SJCRH30 (cell line): ENCODE measurements at places on chromosomes 2 and 18. TPM values are rescaled to one million over a fixed set of nuclear protein-coding genes. Genes with fewer than 3 reads are reported as not detected.

Gene EHBP1
- total RNA-seq: 29.1 and 32.7 TPM in 2 replicates

Gene ZNF24
- 34.8 and 38.9 TPM in 2 replicates for total RNA-seq

DNA sequence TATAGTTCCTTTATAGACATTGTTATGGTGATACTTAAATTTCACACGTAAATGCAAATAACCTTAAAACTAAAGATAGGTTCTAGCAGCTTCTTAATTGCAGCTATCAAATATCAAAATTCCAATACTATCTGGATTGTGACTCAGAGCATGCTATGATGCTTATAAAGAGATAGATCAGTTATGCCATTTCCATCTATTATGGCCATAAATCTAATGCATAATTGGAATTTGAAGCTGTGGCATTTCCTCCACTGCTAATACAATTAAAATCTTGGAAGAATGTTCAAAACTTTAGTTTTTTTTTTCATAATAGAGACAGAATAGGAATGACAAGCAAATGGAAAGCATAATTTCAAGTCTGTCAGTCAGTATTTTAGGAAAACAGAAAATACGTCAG is 220.8 kb upstream of the GALNT5 start:
- no peak overlapping the region for H3K27ac ChIP-seq
- H3K36me3 ChIP-seq: no peaks in the 10 kb centered on the region
- H3K27me3 ChIP-seq: no peaks in the 10 kb centered on the region

Gene CRYGC
- not detected in 2 replicates for total RNA-seq

Gene HOXD11
- 3.1 and 3.7 TPM in 2 replicates for total RNA-seq

DNA sequence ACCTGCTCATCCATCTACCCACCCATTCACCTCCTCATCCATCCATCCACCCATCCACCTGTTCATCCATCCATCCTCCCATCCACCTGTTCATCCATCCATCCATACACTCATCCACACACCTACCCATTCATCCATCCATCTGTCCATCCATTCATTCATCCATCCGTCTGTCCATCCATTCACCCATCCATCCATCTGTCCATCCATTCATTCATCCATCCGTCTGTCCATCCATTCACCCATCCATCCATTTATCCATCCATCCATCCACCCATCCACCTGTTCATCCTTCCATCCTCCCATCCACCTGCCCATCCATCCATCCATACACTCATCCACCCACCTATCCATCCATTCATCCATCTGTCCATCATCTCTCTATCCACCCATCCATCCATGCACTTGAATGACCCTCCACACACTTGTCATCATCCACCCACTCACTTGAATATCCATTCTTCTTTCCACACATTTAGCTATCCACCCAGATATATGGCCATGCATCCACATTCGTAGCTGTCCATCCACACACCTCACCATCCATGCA is 45.0 kb downstream of the CROCC2 start:
- H3K27me3 ChIP-seq: peaks cover 6% of the 10 kb centered on the region
- peaks cover 43% of the 10 kb centered on the region for H3K4me1 ChIP-seq
- DNase-seq: no peak
- H3K4me3 ChIP-seq: no peak overlapping the region

DNA sequence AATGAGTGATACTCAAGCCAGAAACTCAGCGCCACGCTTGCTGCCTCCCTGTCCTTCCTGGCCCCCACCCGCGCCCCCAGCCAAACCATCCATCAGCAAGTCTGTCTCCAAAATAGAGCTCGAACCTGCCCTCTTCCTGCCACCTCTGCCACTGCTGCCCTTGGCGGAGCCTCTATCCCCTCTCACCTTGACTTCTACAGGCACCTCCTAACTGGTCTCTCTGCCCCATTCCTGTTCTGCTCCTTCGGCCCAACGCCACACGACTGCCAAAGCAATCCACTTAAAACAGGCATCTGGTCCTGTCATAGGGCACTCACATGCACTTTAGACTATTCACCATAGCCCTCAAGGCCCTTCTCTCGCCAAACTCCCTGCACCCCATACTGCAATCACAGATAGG is 210.3 kb upstream of the SMAD2 start:
- no peaks in the 10 kb centered on the region for H3K27me3 ChIP-seq
- no peak overlapping the region for H3K4me3 ChIP-seq
- no peaks in the 10 kb centered on the region for H3K4me1 ChIP-seq
- no peak overlapping the region for H3K27ac ChIP-seq
- no peak for DNase-seq

GRCh38 chr2:228426502-228427216 is 245.2 kb upstream of the SPHKAP start:
- H3K4me1 ChIP-seq: no peaks in the 10 kb centered on the region
- no peaks in the 10 kb centered on the region for H3K36me3 ChIP-seq
- DNase-seq: no peak
- no peaks in the 10 kb centered on the region for H3K27me3 ChIP-seq
- no peak overlapping the region for H3K27ac ChIP-seq

Gene TMEM17
- 0.40 and 0.51 TPM in 2 replicates for total RNA-seq

Gene MROH2A
- total RNA-seq: not detected in 2 replicates

Gene SLC4A5
- 0.08 TPM in 1 of 2 replicates, not detected in the other for total RNA-seq

GRCh38 chr18:36440614-36441013 is 143.1 kb downstream of the FHOD3 start:
- H3K27me3 ChIP-seq: no peaks in the 10 kb centered on the region
- no peak for DNase-seq
- no peak overlapping the region for H3K27ac ChIP-seq

DNA sequence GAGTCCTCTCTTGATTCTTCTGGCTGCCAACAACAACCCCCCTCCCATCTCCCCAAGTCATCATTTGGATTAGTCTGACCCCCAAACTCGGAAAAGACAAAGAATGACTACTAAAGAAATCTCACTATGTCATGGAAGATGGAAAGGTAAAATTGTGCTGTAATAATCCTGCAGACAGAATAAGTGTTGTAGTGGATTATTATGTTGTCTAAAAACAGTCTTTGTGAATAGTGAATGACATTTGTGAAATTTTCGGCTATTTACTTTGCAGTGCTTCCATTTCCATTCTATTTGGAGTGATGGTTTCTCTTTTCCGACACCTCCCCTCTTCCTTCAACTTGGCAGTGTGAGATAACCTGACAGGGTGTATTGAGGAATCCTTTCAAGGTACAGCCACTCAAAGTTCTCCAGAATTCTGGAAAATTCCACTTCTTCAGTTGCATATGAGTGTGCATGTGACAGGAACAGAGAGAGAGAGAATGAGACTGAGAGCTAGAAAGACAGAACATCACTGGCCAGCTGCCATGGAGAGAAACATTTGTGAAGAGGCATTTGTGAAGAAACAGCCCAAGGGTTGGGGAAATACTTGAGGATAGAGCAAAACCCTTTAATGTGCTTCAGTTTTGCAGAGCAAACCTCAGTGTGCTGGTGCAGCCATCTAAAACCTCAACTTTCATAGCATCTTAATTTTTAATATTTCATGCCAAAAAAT is 141.9 kb upstream of the DLX2 start:
- no peaks in the 10 kb centered on the region for H3K27me3 ChIP-seq
- H3K4me3 ChIP-seq: no peak overlapping the region
- H3K4me1 ChIP-seq: no peaks in the 10 kb centered on the region

DNA sequence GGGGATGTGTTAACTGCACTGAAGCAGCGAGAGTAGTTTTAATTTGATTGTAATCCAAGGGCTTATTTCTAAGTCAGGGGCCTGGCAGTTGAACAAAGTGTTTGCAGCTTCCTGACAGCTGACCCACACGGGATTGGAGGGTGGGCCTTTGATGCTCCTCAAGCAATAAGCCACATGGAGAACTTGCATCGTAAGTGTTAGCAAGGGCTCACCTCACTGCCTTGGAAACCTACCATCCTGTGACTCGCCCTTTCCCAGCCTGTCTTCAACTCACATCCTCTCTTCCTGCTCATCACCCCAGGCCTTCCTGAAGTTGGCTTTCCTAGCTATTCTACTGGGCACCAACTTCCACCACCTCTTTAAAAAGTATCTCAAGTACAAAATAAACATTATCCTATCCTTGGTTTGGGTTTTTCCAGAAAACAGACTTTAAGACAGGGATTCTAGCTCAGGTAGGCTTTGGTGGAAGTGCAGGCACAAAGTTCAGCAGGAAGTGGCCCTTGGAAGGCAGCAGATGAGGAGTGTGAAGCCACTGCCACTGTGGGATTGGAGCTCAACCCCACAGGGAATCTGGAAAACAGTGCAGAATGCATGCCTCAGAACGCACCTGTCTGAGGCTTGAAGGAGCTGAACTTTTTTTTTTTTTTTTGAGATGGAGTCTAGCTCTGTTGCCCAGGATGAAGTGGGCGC is 31.6 kb downstream of the B3GNT2 start:
- H3K27ac ChIP-seq: no peak overlapping the region
- H3K4me1 ChIP-seq: no peaks in the 10 kb centered on the region
- no peak for DNase-seq
- H3K4me3 ChIP-seq: no peak overlapping the region
- H3K36me3 ChIP-seq: peaks cover 9% of the 10 kb centered on the region; the same call in 1 of the 2 replicates
- H3K27me3 ChIP-seq: no peaks in the 10 kb centered on the region

Gene SCN7A
- 0.13 and 0.18 TPM in 2 replicates for total RNA-seq

GRCh38 chr2:12430407-12431133 is 286.2 kb upstream of the TRIB2 start:
- no peaks in the 10 kb centered on the region for H3K27me3 ChIP-seq
- no peak overlapping the region for H3K4me3 ChIP-seq
- no peaks in the 10 kb centered on the region; the same call in 1 of the 2 replicates for H3K4me1 ChIP-seq
- H3K36me3 ChIP-seq: no peaks in the 10 kb centered on the region
- no peak for DNase-seq
- H3K27ac ChIP-seq: no peak overlapping the region

GRCh38 chr2:68371138-68371537 is 6.1 kb downstream of the PLEK start:
- DNase-seq: no peak
- no peaks in the 10 kb centered on the region for H3K36me3 ChIP-seq
- H3K27ac ChIP-seq: no peak overlapping the region
- H3K27me3 ChIP-seq: no peaks in the 10 kb centered on the region; the same call in 1 of the 2 replicates

- no peak overlapping the region for H3K4me3 ChIP-seq
- DNase-seq: no peak
- no peaks in the 10 kb centered on the region; the same call in 1 of the 2 replicates for H3K36me3 ChIP-seq
- no peaks in the 10 kb centered on the region for H3K4me1 ChIP-seq
- no peak overlapping the region for H3K27ac ChIP-seq
- no peaks in the 10 kb centered on the region for H3K27me3 ChIP-seq
Measured at GRCh38 chr18:42052122-42052708, 97.2 kb downstream of the PIK3C3 start.

DNA sequence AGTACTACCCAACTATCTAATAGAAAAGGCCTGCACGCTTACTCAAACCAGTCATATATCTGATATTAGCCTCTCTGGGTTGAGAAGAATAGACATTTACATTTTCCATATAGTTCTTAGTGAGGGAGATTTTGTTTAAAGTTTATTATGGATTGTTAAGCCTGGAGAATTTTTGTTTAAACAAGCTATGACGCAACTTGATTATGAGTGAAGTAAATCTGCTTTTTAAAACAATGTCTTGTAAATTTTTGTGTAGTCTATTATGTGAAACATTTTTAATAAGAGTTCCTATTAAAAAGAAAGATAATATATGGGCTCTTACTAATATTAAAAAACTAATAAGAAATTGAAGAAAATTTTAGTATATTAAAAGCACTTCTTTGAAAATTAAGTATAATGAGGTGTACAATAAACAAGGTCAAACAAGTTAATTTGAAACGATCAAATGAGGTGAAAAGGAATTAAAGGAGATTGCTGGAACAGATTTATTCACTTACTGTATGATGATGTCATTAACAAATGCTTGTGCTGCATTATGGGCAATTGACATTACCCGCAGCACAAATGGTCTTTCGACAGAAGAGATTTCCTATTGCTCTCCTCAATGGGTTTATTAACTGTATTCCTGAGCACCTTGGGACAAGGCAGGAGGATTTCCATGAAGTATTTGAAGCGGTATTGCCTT is 229.2 kb upstream of the SMIM21 start:
- H3K4me3 ChIP-seq: no peak overlapping the region
- no peaks in the 10 kb centered on the region for H3K4me1 ChIP-seq
- no peaks in the 10 kb centered on the region for H3K36me3 ChIP-seq
- H3K27me3 ChIP-seq: no peaks in the 10 kb centered on the region
- no peak for DNase-seq
- no peak overlapping the region for H3K27ac ChIP-seq

Gene IL1RL2
- not detected in 2 replicates for total RNA-seq

Gene SERPINB10
- total RNA-seq: not detected in 2 replicates

Gene ABHD1
- not detected in 2 replicates for total RNA-seq

GRCh38 chr2:234046521-234046920 is 4.0 kb upstream of the SPP2 start:
- H3K4me3 ChIP-seq: no peak overlapping the region
- no peaks in the 10 kb centered on the region for H3K36me3 ChIP-seq
- H3K27me3 ChIP-seq: no peaks in the 10 kb centered on the region
- no peak overlapping the region for H3K27ac ChIP-seq
